CD4-positive, alpha-beta T cell treated with Interleukin-6 for 4 hours (primary cell): ENCODE measurements at places on chromosomes 7 and 10.

DNA sequence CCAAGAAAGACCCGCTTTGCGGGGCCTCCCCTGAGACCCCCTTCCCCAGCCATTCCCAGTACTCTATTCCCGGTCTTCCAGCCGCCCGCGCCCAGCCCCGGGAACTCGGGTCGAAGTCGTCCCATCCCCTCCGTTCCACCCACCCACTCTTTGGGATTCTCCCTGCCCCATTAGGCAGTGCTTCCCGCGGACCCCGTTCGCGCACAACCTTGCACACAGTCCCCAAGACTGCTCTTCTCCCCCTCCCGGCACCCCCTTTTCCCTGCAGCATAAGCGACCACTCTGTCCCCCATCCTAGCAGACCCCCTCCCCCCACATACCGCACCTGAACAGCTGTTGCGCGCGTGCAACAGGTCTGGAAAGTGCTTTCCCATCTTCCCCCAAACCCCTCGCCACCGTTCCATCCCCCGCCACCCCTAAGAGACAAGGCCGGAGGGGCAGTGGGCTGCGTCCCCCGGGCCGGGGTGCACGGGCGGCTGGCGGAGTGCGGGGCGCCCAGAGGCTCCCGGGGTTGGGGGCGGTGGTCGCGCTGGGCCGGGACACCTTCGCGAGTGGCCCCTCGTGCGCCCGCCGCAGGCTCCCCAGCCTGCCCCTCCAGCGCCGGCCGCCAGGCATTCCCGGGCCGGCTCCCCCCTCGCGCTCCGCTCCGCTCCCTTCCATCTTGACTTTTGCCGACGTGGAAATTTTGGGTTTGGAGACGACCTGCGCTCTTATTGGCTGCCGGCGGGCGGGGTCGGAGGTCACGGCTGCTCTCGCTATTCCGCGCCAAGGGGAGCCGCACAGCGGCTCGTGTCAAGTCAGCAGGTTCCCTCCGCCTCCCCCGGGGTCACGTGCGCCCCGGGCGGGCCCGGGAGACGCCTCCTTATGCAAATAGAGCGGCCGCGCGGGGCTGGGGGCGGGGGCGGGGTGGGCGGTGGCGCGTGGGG, 201.2 kb upstream of the NFE2L3 start:
- DNase-seq = peak; percentile 94

DNA sequence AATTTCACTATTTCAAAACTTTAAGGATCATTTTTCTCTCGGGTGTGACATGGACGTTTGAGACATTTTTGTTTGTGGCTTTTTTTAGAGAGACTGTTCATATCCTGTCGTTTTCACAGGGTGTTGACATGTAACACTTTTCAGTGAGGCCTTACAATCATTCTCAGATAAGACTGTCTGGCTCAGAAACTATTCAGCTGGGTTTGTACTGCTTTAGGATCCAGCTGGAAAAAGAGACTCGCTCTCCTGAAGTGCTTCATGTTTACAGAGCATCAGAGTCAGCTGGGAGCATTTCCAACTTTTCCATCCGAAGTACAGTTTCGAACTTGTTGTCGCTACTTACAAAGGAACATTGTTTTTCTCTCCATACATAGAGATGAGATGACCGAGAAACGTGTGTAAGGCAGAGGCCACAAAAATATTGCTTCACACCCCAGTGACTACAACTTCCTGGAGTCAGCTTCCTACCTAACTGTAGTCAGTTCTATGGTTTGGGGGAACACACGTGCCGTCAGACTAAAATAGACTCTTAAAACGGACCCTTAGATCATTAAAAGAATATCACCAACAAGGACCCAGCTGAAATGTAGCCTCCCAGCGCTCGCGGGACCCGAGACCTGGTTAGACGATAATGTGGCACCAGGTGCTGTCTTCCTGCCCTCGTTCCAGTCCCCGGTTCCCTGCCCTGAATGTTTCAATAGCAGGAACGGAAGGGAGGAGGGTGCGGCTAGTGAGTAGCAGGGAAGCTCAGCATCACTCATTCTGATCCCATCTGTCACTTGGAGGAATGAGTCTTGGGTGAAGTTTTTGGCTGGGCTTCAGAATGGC, 78.0 kb downstream of the MKI67 start:
- DNase-seq = peak; percentile 44

DNA sequence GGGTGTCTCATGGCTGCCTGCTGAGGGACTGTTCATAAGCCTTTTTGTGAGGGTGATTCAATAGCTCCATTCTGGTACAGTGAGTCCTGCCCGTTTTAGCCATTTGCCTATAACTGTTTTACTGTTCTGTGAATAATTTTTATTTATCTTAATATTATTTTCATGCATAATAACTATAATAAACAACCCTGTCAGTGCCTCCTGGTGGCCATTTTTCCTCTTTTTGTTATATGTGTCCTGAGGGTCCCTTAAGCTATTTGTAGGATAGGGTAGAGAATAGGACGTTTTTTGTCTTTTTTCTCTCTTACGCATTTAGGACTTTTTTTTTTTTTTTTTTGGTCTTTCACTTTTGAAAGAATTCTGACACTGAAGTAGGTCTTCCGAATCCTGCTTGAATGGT, 2.9 kb downstream of the C1QL3 start:
- DNase-seq = no peak

DNA sequence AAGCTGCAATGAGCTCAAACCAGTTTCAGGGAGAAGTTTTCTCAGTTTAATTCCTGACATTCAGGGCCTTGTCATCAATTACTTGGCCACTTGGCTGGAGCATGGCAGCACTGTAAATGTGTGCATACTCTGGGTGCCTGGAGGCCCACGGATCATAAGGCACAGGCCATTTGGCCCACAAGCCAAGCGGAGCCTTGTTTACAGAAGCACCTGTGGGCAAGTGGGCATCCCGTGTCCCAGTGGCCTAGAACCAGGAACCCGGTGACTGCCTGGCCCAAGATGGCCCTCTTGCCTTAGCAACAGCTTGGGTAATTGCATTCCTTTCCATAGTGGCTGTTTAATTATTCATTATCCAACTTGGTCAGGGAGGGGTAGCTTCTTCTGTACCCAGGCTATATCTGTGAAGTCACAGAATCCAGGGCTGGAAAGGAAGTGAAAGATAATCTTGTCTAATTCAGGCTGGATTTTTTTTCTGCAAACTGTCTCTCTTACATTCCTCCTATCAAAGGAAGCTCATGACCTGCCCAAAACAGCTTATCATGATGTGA, 426.4 kb upstream of the ZMIZ1 start:
- no peak for DNase-seq

- DNase-seq = no peak
These were observed 16.5 kb downstream of the SGPL1 start for GRCh38 chr10:70832221-70832620.

GRCh38 chr10:103661198-103661950, 167.9 kb downstream of the NEURL1 start:
- DNase-seq = peak; percentile 71

DNA sequence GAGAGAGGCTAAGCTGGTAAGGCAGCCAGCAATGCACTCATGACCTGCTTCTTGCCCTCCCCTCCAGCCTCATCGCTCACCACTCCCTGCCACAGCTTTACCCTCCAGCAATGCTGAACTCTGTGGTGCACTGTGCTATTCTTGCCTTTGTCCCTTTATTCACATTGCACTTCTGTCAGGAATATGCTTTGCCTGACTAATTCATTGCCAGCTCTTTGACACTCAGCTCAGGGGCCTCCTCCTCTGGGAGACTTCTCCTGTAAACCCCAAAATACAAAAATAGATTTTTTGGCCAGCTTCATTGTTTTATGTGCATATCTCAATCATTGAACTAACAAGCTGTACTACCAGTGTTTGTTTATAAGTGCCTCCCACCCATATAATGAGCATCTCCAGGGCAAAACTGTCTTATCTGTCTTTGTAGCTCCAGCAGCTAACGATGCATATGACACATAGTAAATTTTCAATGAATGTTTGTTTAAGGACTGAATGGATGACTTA, 8.2 kb downstream of the CNNM1 start:
- no peak for DNase-seq

DNA sequence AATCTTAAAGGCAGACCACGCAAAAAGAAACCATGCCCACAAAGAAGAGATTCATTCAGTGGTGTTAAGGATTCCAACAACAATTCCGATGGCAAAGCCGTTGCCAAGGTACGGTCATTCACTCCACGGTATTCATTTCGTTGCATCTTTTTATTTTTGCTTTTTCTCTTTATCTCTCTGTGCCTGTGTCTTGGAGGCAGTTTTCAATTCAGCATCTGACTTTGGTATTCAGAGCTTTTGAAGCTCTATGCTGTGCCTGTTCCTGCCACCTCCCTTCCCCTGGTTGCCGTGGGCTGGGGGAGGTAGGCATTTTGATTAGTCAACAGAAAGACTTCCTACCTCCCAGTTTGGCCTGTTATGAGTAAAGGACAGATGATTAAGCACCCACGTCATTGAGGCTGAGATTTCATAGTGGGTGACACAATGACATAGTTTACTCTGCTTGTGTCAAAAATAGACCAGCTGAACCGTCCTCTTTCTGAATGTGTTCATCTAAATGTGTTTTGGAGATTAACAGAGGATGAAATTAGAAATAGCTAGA, 149.5 kb downstream of the ARID5B start:
- DNase-seq = peak; percentile 84

- no peak for DNase-seq
These were observed 90.3 kb downstream of the HERPUD2 start for GRCh38 chr7:35604595-35604994.

DNA sequence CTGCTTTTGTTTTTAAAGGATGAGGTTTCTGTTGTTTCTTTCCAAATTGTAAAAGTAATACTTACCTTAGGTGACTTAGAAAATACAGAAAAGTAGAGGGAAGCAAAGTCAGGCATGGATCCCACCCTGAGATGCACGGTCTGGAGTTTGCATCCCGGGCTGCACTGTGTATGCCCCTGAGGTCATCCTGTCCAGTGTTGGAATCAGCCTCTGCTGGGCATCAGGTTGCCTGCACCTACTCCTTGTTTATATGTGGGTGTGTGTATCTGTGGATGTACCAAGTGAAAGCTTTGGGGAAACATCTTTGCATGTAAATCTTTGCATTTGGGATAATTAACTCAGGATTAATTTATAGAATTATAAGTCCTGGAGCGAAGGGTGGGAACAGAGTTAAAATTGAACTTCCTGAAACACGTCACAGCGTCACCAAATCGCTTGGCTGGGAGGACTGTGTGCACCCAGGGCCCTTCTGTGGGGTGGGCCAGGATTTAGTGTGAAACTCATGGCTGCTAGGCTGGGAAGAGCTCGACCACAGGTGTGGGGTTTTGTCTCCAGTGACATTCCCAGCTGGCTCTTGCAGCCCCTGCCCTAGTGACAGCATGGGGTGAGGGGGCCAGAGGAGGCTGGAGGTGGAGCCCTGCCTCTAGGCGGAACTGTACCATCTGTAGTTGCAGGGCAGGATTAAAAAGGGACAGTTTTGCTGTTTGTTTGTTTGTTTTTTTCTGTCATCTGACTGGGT, 27.9 kb downstream of the GTF2IRD1 start:
- DNase-seq = no peak

DNA sequence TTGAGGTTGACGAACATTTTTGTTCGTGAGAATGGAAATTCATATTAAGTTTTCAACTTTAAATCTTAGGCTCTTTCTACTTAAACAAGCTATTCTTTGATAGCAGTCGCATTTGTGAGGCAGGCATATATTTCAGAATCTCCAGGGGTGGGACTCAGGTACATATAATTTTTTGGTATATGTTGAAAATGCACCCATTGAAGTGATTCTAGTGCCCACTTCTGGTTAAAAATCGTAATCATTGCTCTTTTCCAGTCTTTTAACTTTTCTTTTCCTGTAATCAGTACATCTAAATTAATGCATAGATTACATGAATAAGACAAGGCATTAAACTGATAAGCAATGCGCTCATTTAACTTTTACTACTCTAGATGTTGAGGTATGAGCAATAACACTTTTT, 67.8 kb downstream of the ZNRF2 start:
- no peak for DNase-seq

GRCh38 chr7:132381742-132382472, 194.4 kb downstream of the PLXNA4 start:
- no peak for DNase-seq

- DNase-seq = no peak
These were observed 46.9 kb upstream of the PSMG3 start for GRCh38 chr7:1616741-1617140.

- DNase-seq = no peak
These were observed 29.4 kb downstream of the RRP12 start for GRCh38 chr10:97371696-97372095.

DNA sequence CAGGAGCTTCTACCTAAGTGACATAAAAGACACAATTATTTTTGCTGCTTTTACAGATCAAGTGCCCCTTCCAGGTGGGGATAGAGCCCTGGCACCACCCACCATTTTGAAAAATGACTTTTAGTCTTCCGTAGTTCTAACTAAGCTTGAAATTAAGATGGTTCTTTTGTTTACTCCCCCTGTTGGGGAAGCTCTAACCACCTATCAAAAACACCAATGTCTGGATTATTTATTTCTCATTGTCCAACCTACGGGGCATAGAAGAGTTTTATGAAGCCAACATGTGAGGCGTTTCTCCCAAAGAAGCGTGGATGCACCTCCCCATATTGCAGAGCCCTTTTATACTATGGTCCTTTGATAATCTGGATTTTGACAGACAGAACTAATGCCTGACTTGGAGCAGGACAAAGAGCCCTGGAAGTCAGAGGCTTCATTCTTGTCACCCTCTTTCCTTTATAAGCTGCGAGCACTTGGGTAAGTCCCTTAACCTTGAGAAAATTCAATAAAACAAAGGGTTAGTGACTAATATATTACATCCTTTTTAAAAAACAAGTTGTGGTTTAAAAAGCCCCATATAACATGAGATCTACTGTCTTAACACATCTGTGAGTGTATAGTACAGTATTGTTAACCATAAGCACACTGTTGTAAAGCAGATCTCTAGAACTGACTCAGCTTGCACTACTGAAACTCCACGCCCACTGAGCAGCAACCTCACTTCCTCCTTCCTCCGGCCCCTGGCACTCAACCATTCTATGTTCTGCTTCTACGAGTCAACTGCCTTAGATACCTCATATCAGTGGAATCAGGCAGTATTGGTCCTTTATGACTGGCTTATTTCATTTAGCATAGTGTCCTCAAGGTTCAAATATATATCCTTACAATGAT, 67.5 kb downstream of the ATXN7L1 start:
- peak; percentile 79 for DNase-seq

DNA sequence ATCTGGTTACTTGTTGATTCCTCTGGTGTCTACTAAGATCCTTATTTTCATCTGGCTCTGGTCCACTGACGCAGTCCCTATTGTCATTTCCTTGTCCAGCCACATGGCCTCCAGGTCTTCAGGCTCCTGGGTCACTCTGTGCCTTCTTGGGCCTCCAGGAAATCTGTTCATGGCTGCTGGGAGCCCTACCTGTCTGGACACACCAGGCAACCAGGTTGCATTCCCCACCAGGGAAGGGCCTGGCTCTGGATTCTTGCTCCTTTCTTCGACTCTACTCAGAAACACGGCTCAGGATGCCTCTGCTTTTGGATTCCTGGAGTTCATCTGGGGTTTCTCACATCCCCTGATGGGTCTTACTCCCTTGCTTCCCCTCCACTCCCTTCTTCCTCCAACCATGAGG, 8.0 kb upstream of the PPIF start:
- no peak for DNase-seq

DNA sequence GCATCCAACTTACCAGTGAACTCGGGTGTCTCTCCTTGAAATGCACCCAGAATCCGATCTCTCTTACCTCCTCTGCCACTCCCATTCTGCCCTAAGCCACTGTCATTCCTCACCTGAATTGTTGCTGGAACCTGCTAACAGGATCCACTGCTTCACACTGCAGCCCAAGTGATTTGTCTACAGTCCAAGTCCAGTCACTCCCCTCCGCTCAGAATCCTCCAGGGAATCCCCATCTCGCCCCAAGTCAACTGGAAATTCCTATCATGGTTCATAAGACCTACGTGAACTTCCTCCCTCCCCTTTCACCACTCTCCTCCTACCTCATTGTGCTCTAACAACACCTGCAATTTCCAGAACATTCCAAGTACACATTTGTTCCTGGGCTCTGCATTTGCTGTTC, 91.3 kb downstream of the SCRN1 start:
- no peak for DNase-seq
